Large intestine (tissue), 12 donors: ENCODE measurements at places on chromosomes 11 and 22. TPM values are rescaled to one million over a fixed set of nuclear protein-coding genes. Genes with fewer than 3 reads are reported as not detected.
A peak's percentile ranks its signal among the peaks of the same experiment; 100 is the strongest.

- no peak for DNase-seq
Measured at GRCh38 chr22:41478891-41479521, 10.1 kb downstream of the ACO2 start.

GRCh38 chr11:64892411-64892831, 14.0 kb upstream of the EHD1 start:
- DNase-seq: peak; percentile 31

GRCh38 chr11:60972182-60973030, 926 bp downstream of the CD6 start:
- no peak for DNase-seq

DNA sequence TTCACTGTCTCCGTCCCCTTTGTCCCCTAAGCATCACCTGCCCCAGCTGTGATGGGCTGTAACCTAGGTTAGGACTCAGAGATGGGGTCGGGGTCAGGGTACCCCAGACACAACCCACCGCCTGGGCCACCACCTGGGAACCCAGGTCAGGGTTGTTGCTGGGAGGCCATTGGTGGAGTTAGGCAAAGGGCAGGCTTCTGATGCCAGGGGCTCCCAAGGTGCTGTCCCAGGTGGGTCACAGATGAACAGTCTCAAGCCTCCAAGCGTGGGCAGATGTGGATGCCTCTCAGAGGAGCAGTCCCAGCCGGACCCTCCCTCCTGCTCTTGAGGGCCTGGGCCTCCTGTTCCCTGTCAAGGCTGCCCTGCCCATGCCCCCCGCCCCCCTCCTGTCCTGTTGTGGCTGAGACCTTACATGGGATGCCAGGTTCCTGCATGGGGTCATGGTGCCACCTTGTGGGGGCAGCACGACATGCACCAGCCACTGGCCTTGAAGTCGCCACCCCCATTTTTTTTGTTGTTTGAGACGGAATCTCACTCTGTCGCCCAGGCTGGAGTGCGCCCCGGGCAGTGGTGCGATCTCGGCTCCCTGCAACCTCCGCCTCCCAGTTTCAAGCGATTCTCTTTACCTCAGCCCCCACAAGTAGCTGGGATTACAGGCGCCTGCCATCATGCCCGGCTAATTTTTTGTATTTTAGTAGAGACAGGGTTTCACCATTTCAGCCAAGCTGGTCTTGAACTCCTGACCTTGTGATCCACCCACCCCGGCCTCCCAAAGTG, 12.1 kb downstream of the GATD1 start:
- DNase-seq: no peak

SMTNL1 gene
- polyA plus RNA-seq: 0.58 TPM
